ENCODE measurements at places on chromosomes 16 and 17. TPM values are rescaled to one million over a fixed set of nuclear protein-coding genes. Genes with fewer than 3 reads are reported as not detected.

GRCh38 chr16:82631701-82632685, 5.2 kb downstream of the CDH13 start:
- DNase-seq: no peak

DNA sequence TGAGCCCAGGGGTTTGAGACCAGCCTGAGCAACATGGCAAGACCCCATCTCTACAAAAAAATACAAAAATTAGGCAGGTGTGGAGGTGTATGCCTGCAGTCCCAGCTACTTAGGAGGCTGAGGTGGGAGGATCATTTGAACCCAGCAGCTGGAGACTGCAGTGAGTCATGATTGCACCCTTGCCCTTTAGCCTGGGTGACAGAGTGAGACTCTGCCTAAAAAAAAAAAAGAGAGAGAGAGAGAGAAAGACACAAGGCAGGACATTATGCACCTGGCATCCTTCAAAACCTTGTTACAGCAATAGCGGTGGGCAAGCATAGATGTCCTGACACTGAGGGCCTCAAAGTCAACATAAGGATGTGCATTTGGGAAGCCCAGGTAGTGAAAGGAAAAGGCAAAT, 19.9 kb upstream of the SIAH1 start:
- DNase-seq: no peak

GRCh38 chr17:41133880-41134735, 6.2 kb downstream of the KRTAP4-6 start:
- DNase-seq: no peak

DNA sequence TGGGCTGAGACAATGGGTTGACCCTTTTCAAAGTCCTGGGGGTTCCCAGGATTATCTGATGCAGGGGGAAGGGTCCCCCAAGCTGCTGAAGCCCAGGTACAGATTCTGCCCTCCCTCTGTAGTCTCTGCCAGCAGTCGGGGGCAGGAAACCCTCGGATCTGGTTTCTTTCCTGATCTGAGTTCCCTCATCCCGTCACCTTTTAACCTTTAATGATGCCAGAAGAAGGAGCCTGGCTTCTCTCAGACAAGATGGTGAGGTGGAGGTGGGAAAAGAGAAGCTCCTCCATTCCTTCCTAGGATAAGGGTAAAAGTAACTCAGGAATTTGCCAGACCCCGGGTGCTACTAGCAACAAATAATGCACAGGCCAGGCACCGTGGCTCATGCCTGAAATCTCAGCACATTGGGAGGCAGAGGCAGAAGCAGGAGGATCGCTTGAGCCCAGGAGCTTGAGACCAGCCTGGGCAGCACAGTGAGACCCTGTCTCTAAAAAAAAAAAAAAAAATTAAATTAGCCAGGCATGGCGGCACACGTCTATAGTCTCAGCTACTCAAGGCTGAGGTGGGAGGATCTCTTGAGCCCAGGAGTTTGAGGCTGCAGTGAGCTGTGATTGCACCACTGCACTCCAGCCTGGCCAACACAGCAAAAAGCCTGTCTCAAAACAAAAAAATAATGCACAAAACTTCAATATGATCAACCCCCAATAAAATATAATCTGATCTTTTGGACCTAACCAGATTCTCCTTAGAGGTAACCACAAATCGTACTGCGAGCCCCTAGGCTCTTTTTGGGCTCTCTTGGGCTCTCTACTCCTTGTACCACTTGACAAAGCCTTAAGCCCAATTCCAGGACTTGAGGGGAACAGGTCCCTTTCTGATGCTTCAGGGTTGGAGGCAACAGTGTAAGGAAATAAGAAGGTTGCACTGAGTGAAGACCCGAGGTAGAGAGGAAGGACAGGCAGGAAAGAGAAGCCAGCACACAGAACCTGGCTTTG, 5.7 kb downstream of the CDC42EP4 start:
- no peak for DNase-seq

DNA sequence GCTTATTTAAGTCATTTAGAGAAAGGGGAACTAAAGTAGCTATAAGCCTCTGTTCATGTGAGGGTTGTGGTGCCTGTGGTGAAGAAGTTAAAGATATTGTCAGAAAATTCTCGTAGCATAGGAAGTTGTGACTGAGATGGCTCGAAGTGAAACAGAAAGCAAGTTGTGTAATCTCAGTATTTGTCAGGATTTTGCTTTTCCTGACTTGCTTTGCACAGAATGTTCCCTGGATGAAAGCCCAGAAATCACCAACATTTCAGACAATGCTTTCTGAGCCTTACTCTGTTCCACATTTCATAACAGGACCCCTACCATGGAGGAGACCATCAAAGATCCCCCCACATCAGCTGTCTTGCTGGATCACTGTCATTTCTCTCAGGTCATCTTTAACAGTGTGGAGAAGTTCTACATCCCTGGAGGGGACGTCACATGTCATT, 10.6 kb downstream of the CALCOCO2 start:
- peak; percentile 83 for DNase-seq

DNA sequence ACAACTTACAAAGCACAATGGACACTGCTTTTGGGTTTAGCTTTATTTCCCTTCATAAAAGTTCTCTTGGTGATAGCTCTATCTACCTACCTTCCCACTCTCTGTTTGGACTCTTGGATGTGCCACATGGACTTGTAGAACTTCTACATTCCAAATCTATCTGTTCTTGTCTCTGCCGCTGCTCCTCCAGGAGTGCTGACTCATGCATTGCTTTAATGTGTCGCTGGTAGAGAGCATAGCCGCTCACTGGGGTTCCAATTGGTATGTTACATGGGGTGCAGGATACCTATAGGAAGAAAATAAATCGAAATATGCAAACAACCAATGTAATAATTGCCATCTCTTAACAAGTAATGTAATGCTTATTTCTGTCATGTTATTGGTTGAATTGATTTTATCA, 92.1 kb downstream of the TTC19 start:
- no peak for DNase-seq

DNA sequence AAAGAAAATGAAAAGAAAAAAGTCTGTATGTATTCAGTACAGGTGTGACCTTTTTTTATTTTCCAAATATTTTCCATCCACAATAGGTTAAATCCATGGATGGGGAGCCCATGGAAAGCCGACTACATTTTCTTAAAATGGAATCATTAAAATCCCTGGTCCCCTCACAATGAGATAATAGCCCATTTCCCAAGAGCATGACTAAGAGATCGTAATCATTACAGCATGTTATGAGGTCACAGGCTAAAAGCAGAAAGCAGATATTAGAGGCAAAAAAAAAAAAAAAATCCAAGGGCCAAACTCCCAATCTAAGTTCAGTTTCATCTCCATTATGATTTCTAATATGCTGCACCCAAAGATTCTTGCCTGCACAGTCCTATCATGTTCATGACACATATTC, 44.7 kb downstream of the CYTH1 start:
- no peak for DNase-seq

DNA sequence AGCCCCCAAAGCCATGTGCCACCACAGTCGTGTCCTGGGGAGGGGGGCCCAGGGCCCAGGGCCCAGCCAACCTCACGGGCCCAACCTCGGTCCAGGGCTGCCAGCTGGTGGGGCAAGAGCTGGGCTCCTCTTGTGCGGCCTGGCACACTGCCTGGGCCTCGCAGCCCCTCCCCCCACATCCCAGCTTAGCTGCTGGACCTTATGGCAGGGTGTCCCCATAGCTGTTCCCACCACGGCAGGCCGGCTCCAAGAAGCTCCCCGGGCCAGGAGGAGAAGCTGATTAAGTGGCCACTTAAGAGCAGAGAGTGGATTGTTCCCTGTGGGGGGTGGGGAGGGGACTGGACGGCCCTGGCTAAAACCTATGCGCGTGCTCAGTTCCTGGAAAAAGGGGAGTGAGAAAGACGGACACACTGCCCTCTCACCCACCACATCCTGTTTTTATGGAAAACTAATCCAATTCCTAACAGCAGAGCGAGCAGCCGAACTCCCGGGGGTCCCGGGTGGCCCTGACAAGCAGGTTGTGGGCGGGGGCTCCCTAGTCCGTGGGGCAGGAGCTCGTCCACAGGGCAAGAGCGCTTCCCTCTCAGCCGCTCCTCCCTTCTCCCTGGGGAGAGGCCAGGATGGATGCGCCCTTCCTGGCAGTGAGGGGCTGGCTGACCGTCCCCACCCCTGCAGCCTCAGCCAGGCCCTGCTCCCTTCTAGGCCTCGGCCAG, 16.8 kb downstream of the PIEZO1 start:
- DNase-seq: no peak

HBA2 gene
- 7.9 TPM for polyA plus RNA-seq

DNA sequence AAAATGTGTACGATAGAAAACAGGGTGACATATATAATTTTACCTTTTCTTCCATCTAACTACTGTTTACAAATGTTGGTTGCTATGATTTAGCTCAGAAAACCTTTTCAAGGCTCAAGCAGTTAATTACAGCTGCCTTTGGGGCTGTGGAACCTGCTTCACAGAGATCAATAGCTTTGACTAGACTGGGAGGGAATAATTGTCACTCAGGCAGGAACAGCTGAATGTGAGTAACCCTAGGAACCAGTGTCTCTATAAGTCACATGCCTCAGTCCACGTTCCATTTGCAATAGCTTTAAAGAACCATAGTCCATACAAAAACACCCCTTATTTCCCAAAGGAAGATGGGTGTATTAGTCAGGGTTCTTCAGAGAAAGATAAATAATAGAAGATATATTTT, 306.8 kb upstream of the ERCC4 start:
- no peak for DNase-seq

CSH2 gene
- polyA plus RNA-seq: not detected

- DNase-seq: no peak
Measured at GRCh38 chr16:72109966-72110530, 16.4 kb downstream of the DHX38 start.

GRCh38 chr17:56441308-56441707, 152.2 kb upstream of the NOG start:
- DNase-seq: no peak

KPNB1 gene
- 60.6 TPM for polyA plus RNA-seq

GRCh38 chr16:80063713-80064069, 463.2 kb upstream of the MAF start:
- DNase-seq: no peak

- peak; percentile 88 for DNase-seq
Measured at GRCh38 chr17:55420067-55420775, 1.4 kb downstream of the MMD start.

- no peak for DNase-seq
Measured at GRCh38 chr17:83030432-83030831, 49.0 kb upstream of the METRNL start.

- no peak for DNase-seq
Measured at GRCh38 chr17:2735896-2736295, 13.6 kb downstream of the CCDC92B start.

BAHCC1 gene
- polyA plus RNA-seq: 1.3 TPM

- no peak for DNase-seq
Measured at GRCh38 chr17:17151962-17152361, 54.2 kb downstream of the PLD6 start.

CES3 gene
- 0.25 TPM for polyA plus RNA-seq

GRCh38 chr16:86984991-86985647, 332.1 kb downstream of the C16orf95 start:
- no peak for DNase-seq

- no peak for DNase-seq
Measured at GRCh38 chr16:4523686-4524085, 14.9 kb downstream of the CDIP1 start.

DNA sequence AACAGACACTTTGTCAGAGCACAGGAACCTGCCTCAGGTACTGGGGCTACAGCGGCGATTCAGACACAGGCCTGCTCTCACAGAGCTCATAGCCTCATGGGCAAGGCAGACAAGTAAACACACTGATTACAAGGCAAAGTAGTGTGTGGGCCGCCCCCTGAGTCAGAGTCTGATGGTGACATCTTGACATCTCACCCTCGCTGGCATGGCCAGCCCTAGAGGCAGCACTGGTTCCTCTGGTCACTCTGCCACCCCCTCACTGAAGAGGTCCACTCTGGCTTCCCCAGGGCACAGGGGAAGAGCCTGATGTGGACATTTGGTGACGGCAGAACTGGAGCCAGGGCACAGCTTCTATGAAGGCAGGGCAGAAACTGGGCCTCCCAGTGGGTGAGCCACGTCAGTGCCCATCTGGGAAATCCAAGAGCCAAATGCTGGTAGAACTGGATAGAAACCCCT, 32.9 kb upstream of the TOB1 start:
- DNase-seq: no peak

- DNase-seq: no peak
Measured at GRCh38 chr16:64469906-64470702, 651.8 kb downstream of the CDH11 start.

GRCh38 chr16:12268606-12269005, 292.1 kb downstream of the SNX29 start:
- DNase-seq: no peak

TRIM72 gene
- 0.03 TPM for polyA plus RNA-seq

GRCh38 chr17:77837917-77838316, 120.6 kb upstream of the TNRC6C start:
- no peak for DNase-seq

- DNase-seq: no peak
Measured at GRCh38 chr16:20886320-20886719, 13.8 kb downstream of the DCUN1D3 start.

DNA sequence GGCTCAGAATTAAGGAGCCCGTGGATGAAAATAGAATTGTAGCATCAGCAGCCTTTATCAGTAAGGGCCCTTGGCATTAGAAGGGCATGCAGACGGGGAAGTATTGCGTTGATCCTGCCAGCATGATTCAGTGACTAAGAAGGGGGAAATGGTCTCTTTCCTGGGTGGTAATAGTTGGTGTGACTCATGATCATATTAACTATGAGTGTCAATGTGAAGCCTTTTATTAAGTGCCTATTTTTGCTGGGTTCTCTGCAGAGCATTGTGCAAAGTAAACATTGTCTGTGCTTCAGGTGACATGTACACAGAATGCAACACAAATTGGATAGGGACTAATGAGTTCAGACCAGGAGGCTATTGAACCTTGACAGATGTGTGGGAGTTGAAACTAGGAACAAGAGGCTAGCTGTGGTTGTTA, 24.5 kb downstream of the RCVRN start:
- no peak for DNase-seq

GRCh38 chr16:48451323-48451722, 66.1 kb upstream of the SIAH1 start:
- DNase-seq: no peak

KRTAP9-8 gene
- polyA plus RNA-seq: not detected

All from B cell (primary cell).